ENCODE measurements at places on chromosomes 12 and 14. TPM values are rescaled to one million over a fixed set of nuclear protein-coding genes. Genes with fewer than 3 reads are reported as not detected.

P2RX2 gene
- total RNA-seq, result not detected

DPY19L2 gene
- 0.20 TPM for total RNA-seq

- no peak for DNase-seq
Observed at GRCh38 chr12:104938371-104938770, 19.7 kb downstream of the SLC41A2 start.

DNA sequence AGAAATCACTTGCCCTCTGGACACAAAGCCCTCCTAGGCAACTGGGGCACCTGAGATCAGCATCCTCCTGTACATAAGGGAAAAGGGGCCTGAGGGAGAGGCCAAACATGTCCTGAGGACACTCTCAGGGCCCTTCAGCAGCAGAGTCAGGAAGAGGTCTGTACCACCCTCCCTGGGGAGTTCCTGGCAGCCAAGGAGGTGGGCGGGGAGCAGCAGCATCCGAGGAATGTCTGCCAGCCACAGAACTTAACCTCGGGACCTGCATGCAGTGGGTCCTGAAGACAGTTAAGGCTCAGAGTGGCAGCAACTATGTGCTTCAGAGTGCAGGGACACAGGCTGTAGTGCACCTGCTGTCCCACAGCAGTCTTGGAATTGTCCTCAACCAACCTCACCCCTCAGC, 62.1 kb downstream of the SPTB start:
- DNase-seq, result no peak

DNA sequence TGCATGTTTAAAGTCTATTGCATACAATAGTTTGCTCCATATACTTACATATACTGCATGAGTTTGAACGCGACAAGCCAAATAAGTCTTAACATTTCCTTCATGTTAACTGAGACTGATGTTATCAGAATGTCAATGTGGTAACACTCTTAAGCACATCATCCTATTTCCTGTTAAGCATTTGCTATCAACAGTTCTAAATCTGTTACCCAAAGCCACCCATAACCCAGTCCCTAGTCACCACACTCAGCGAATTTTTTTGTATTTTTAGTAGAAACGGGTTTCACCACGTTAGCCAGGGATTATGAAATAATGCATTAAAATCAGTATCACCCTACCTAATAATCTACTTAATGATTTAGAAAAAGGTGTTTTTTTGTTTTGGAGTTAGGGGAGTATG, 39.4 kb downstream of the HNRNPC start:
- no peak for DNase-seq

DNA sequence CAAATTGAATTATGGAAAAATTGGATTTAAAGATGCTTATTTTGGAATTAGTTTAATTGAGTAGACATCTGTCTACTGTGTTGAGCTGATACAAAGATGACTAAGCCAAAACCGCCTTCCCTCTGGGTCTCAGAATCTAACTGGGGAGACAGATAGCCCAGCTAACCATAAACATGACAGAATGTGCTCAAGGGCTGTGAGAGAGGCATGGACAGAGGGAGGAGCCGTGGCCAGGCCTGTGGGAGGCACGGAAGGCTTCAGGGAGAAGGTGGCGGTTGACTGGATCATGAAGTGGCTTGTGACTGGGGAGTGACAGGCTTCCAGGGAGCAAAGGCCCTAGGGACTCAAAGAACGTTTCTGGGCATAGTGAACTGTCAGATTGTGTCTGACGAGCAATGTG, 74.6 kb downstream of the DACT1 start:
- no peak for DNase-seq

- no peak for DNase-seq
Observed at GRCh38 chr12:32548691-32549281, 130.3 kb upstream of the DNM1L start.
